Inflammatory macrophage treated with lipopolysaccharide for 4 hours (primary cell): ENCODE measurements at places on chromosomes 1 and 21.

- DNase-seq: no peak
Observed at GRCh38 chr1:41724248-41724647, 194.5 kb downstream of the HIVEP3 start.

- peak; percentile 62 for DNase-seq
Observed at GRCh38 chr1:89681045-89681729, 48.3 kb downstream of the LRRC8C start.

DNA sequence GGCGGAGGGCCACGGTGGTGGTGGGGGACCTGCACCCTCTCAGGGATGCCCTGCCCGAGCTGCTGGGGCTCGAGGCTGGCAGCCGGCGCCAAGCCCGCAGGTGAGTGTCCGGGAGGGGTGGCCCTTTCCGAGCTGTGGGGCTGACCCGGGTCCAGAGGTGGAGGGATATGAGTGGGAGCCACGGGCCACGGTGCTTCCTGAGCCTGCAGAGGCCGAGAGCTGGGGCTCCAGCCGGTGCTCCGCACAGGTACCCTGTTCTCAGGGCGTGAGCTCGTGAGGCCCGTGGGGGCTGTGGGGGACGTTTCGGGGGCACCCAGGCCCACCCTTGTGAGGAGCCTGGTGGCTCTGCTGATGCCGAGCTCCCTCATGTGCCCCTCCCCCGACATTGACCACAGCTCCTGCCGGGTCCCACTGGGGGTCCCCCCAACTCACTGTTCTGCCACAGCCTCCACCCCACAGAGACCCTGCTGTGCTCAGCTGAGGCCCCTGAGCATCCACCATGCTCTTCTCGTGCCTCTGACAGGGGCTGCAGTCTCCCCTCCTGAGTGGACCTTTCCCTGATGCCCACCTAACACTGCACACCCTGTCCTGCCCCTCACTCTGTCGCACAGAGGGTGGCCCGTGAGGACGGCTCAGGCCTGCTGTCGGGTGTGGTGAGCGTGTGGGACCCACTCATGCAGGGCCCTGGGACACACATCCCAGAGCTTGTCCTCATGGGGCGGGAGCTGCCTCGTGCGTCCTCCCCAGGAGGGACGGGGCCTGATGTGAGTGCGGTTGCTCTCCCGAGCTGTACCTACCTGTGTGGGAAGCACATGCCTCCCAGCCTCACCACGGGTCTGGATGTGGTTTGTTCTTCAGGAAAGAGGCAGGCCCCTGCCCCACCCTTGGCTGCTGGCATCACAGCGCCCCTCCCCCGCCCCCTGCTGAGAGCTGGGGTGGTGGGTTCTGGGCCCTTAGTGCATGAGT, 27.5 kb downstream of the SLX9 start:
- no peak for DNase-seq

- no peak for DNase-seq
Observed at GRCh38 chr1:228999446-229000170, 264.3 kb downstream of the RHOU start.

DNA sequence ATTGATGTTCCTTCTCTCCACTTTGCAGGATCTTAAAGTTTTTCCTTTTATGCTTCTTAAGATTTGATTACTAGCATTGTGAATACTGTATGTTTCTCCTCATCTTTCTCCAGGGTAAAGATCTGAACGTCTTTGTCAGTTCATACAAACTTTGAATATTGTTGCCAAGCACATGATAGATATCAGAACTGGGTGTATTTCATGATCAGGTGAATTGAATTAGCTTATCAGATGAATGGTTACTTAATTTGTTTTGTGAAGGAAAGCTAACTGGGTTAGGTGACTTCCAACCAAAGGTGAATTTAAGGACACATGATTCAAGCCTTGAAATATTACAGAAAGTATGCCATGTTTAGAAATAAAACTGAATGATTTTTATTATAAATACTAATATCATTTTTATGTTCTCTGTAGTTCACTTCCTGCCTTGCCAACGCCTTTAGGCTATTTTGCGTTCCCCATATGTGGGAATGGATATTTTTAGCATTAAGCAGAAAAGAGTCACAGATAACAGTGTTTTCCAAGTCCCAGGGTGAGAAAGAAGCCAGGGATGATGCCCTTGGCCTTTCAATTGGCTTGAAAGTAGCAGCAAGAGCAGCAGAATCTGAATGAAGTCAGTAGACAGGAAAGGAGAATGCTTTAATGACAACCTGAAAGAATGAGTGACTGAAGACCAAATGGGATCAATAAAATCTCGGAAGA, 752.1 kb downstream of the NCAM2 start:
- no peak for DNase-seq

DNA sequence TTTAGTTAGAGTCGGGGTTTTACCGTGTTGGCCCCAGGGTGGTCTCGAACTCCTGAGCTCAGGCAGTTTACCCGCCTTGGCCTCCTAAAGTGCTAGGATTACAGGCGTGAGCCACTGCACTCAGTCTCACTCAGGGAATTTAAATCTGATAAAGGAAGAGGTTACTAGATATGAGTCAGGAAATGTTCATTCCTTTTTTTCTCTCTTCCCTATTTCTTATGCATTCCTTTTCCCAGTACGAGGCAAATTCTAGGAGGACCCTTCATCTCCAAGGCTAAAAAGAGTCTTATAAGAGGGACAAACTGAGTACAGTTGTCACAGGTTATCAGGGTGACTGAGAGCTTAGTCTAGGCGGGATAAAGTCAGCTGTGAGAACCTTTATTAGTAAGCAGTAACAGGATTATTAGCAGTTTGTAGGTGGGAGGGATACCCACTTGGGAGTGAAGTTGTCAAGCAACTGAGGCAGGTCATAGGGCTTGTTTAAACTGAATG, 9.1 kb downstream of the MACF1 start:
- DNase-seq: no peak

- DNase-seq: no peak
Observed at GRCh38 chr1:230588323-230588746, 53.9 kb upstream of the COG2 start.

- no peak for DNase-seq
Observed at GRCh38 chr1:39372105-39372504, 119.3 kb upstream of the BMP8A start.

DNA sequence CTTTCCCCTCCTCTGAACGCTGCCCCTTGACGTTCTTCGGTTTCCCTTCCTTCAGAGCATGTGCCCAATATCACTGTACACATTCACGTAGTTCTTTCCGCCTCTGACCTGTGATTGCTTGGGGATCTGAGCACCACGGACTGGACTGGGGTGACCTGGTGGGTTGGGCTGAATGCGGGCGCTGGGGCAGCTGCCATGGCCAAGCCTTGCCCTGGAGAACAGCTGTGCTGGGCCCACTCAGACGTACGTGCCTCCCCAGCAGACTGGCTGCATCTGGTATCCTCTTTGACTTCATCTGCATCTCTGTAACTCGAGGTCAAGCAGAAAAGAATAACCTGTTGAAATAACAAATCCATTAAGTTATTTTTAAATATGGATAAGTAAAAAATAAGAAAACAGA, 35.1 kb upstream of the DISC1 start:
- DNase-seq: no peak

DNA sequence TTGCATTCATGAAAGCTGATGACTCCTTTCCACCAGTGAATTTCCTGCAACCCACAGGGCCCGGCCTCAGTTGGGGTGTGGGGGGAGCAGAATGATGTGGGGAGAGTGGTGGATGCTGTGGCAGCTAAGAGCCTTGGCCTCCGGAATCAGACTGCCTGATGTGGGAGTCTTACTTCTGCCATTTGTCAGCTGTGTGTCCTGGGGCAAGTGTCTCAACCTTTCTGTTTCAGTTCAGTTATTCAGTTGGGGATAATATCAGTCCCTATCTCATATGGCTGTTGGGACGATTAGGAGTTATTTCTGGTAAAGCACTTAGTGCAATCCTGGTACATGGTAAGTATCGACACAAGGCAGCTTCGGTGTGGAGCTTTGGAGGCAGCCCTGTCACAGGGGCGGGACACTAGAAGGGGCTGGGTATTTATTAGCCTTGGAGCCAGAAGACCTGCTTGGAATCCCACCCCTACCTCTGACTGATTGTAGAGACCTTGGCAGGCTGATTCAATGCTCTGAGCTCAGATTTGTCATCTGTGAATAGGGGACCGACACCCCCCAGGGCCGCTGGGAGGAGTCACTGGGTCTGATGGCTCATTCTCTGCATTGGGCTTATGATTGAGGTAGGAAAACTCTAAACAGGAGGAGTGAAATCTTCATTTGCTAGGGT, 19.6 kb downstream of the ARHGEF10L start:
- DNase-seq: no peak

- no peak for DNase-seq
Observed at GRCh38 chr1:177600936-177601335, 368.9 kb downstream of the SEC16B start.

DNA sequence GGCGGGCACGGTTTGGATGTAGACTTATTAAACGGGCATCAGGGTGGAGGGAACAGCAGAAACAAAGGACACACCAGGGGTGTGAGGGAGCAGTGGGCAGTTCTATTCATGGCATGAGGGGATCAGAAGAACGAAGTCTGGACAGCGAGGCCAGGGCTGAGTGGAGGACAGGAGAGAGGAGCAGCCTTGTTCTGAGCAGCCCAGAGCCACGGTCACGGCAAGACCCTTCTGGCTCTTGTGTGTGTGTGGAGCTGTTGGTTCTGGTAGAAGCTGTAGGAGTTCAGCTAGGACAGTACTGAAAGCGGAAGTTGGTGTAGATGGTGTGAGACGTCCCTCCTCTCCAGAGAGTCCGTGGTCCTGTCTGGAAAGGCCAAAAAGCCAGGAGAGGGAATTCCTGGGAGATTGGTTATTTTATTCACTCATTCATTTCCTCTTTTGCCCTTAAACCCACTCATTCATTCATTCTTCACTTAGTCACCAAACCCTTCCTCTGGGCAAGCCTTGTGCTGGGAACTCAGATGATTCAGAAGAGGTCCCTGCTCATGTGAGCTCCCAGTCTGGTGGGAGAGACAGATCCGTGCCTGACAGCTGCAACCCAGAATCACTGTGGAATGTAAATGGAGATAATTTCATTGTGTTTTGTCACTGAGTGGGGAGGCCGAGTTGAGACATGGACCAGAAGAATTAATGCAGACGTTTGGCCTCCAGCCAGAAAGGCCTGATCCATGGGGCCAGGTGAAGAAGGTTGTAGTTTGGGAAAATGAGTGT, 4.1 kb upstream of the ACOT11 start:
- peak; percentile 77 for DNase-seq

DNA sequence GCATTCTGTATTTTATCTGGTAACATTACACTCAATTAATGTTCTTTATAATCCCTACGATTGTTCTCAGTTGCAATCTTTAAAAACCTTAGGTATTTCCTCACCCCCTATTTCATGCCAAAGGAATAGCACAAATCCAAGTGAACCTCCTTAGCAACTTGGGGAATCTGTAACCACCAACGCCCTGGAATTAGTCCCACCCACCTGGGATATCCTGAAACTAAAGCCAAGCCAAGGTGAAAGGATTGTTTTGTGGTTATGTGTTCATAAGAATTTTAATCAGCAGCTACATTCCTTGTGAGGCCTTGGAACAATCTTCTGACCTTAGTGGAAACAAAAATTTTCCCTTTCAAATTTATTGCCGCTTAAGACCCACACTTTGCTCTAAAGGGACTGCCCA, 908.7 kb downstream of the TTLL7 start:
- no peak for DNase-seq

GRCh38 chr1:157262422-157262821, 124.2 kb upstream of the ETV3 start:
- DNase-seq: no peak

DNA sequence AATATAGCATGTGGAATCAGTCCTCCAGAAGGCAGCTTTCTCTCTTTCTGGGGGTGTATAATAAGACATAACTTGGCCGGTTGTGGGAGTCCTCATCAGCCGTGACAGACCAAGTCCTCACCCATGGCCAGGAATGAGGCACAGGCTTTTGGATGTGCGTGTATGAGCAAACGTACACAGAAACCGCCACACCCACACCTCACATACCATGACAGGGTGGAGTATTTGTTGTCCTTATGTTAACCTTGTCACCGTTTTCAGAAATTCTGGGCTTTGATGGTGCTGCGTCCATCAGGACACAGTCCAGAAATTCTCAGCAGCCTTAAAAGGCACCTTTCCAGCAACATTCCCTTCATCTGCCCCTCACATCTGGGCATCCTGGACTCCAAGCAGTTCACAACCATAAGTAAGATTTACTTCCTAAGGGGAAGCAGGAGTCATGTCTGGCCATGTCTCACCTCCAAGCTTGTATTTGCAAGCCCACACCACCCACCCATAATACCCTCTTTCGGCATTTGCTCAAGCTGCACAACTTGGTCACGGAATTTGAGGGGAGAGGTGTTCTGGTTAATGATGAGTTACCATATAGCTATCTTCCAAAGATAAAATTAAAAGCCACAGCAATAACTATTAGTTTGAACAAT, 12.4 kb downstream of the C1orf116 start:
- DNase-seq: no peak

DNA sequence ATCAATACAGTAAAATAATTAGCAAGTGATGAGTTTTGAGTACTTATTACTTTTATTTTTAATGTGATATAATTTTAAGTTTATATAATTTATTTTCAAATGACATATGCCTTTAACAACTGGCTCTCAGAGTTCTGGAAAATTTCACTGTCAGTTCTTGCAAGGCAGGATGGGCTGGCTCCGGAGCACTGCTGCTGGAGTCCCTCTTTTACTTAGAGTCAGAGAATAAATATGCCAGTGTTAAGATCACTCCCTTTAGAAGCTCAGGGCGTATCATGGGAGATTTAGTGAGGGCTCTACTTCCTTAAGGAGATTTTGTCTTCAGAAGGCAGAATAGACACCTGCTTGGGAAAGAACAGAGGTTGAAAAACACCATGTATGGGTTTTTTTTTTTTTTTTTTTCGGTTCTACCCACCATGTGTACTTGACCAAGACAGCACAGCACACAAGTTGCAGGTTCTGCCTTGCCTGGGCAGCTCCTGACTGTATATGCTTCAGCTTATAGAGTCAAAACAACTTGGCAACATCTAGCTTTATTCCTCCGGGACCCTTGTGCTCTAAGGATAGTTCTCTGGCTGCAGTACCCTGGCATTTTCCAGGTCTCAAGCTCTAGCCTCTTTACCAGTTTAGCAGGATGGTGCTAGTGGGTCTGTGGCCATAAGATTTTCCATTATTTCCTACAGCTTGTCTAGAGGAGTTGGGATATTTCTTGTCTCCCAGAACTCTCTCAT, 29.7 kb upstream of the FMOD start:
- DNase-seq: no peak

DNA sequence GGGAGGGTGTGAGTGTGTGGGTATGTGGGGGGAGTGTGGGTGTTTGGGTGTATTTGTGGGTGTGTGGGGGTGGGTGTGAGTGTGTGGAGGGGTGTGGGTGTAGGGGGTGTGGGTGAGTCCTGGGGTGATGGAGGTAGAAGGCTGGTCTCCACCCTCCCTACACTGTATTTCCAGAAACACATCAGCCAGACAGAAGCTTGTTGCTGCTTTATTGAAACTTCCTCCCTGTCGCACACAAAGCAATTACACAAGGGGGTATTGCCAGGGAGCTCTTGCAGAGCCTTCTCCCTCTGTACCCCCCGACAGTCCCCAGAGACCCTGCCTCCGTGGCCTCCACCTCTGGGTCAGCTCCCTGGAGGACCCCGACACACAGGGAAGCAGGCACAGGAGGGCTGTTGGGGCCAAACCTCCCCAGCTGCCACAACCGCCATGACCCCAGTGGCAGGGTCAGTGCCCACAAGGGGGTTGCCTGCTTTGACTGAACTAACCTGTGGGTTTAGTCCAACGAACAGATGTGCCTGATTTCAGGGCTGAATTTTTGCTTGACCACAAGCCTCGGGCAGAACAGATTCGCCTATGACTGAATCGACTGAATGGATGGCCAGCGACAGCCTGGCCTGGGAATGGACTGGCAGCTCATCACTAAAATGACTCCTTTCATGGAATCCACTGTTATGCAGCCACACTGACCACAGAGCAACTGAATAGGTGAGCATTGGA, 9.1 kb upstream of the MATN1 start:
- DNase-seq: no peak
